ENCODE measurements at places on chromosomes 12 and 14. TPM values are rescaled to one million over a fixed set of nuclear protein-coding genes. Genes with fewer than 3 reads are reported as not detected.
A peak's percentile ranks its signal among the peaks of the same experiment; 100 is the strongest.

Gene GDF3
- total RNA-seq = 0.26 TPM

- peak; percentile 24 for DNase-seq
Observed at GRCh38 chr12:27779416-27779919, 565 bp upstream of the KLHL42 start.

DNA sequence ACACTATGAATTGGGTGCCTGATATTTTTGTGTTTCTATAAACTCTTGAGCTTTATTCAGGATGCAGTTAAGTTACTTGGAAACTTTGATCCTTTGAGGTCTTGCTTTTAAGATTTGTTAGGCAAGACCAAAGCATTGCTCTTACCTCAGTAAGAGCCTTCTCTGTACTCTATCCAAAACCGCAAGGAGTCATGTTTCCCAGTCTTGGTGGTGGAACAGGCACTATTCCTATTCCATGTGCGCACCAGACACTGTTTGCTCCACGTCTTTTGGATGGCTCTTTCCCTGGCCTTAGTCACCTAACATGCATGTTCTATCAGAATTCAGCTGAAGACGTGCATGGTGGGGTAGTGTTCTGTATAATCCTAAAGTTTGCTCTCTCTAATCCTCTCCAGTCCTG lies 23.5 kb downstream of the CSRP2 start:
- no peak for DNase-seq

GRCh38 chr12:70543444-70543843 lies 93.8 kb downstream of the PTPRB start:
- DNase-seq = no peak

- DNase-seq = peak; percentile 39
Observed at GRCh38 chr14:22915886-22916521, 2.9 kb downstream of the RBM23 start.

GRCh38 chr12:95118138-95118787 lies 44.8 kb upstream of the NR2C1 start:
- no peak for DNase-seq

DNA sequence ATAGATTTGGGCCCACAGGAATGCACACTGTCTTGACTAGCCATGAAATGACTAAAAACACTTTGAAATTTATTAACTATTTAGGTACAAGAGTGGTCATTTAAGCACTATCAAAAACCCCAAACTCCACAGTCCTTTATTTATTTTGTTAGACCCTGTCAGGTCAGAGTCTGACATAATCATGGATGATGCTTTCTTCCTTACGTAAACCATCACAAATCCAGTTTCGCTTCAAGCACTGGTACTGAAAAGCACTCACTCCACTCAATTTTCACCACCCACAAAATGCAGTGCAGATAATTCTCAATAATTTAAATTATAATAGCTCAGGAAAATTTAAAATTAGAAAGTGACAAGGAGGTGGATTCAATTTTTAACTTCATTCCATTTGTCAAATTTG lies 25.8 kb downstream of the PPP2R5E start:
- no peak for DNase-seq

GRCh38 chr14:72605921-72606220 lies 288.0 kb downstream of the DPF3 start:
- no peak for DNase-seq

DNA sequence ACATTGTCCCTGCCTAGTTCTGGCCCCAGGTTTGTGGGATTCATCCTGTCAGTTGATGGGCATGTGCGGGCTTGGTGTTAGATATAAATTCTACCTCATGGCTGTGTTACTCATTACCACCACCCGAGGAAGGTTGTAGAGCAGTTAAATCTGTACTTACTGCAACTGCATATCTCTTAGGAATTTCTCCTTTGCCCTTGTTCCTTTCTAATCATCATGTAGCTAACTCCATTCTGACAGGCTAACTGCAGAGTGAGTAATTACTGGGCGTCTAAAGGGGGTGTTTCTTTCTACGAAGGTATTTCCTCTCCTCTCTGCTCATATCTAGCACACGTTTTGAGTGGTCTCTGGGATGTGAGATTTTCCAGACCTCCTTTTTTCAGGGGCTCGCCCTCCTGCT lies 1076.7 kb downstream of the TMTC2 start:
- DNase-seq = no peak

DNA sequence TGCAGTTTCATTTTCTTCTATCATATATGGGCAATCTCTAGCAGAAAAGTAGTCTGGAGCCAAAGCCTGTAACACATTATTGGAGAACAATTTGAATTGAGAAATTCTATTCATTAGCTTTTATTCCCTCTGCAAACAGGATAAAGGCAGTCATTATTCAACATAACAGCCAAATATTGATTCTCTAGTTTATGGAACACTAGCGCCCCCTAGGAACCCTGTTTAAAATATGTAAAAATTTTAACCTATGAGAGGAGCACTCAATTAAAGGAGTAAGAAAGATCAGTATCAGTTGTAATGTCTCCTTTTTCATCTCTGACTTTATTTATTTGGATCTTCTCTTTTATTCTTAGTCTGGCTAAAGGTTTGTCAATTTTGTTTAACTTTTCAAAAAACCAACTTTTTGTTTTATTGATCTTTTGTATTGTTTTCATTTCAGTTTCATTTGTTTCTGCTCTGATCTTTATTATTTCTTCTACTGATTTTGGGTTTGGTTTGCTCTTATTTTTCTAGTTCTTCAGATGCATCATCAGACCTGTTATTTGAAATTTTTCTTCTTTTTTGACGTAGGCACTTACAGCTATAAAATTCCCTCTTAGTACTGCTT lies 4.8 kb upstream of the LMNTD1 start:
- no peak for DNase-seq

Gene RNASE7
- total RNA-seq = not detected

- DNase-seq = no peak
Observed at GRCh38 chr12:53978477-53979356, 4.0 kb upstream of the HOTAIR start.

GRCh38 chr12:63909746-63910145 lies 65.2 kb downstream of the SRGAP1 start:
- DNase-seq = no peak

Gene EIF2B2
- 27.8 TPM for total RNA-seq

- no peak for DNase-seq
Observed at GRCh38 chr12:3432176-3432742, 58.7 kb upstream of the PRMT8 start.

Gene ALG10
- 6.0 TPM for total RNA-seq

Gene SPIC
- total RNA-seq = not detected

- no peak for DNase-seq
Observed at GRCh38 chr12:41510470-41510869, 322.4 kb downstream of the PDZRN4 start.

GRCh38 chr12:116472193-116472592 lies 87.0 kb upstream of the MAP1LC3B2 start:
- DNase-seq = no peak

DNA sequence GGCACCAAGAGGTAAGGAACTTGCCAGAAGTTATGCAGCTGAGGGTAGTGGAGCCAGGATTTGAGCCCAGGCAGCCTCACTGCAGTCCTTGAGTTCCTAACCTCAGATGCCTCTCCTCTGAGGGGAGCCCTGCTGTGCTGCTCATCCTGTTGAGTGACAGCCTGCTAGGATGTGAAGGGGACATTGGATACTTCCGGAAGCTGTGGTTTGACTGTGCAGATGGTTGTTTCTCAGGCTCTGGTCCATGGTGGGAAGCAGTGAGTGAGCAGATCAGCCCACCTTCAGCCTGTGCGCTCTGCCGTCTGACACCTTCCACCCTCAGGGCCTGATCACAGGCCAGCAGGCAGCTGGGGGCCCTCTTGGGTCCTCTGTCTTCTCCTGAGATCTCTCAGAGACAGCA lies 253.2 kb downstream of the CACNA1C start:
- DNase-seq = no peak

Gene SPTB
- total RNA-seq = 58.2 TPM

DNA sequence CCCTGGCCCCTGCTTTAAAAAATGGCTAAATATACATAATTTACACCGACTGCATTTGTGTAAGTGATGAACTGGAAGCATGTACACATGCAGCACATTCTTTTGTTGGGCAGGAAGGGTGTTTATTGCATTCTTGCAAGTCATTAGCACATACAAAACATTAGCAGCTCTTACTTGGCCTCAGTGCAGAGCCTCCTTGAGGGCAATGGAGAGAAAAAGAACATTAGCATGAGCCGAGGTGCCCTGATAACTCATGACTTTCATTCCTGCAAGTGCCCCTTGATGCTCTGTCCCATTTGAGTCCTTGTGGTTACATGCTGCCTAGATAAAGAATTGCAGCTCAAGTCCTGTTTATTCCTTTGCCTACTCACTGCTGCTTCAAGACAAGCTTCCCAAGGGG lies 61.9 kb downstream of the PAX9 start:
- DNase-seq = no peak

GRCh38 chr14:82420871-82421270 lies 887.2 kb upstream of the SEL1L start:
- DNase-seq = no peak

DNA sequence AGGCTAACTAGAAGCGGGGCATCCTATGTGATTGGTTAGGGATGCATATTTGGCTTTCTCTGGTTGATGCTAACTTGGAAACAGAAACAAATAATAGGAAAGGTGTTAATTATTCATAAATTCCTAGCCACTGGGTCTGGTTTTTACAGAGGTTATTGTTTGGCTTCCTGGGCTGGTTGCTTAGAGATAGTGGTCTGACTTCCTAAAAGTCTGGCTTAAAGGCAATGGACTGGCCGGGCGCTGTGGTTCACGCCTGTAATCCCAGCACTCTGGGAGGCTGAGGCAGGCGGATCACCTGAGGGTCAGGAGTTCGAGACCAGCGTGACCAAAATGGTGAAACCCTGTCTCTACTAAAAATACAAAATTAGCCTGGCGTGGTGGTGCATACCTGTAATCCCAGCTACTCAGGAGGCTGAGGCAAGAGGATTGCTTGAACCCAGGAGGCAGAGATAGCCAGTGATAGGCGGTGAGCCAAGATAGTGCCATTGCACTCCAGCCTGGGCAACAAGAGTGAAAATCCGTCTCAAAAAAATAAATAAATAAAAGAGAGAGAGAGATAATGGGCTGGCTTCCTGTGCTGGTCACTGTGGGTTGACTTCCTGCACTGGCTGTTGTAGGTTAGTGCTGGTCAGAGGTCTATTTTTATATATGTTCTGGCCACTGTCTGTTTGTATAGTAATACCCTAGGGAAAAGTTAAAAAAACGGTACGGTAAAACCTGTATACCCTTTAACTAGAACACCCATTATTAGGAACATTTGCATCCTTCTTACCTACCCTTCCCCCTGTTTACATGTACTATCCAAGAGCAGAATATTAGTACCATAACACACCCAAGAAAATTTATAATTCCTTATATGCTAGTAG lies 24.1 kb downstream of the OR6S1 start:
- DNase-seq = no peak

Gene CCDC38
- total RNA-seq = 0.24 TPM

DNA sequence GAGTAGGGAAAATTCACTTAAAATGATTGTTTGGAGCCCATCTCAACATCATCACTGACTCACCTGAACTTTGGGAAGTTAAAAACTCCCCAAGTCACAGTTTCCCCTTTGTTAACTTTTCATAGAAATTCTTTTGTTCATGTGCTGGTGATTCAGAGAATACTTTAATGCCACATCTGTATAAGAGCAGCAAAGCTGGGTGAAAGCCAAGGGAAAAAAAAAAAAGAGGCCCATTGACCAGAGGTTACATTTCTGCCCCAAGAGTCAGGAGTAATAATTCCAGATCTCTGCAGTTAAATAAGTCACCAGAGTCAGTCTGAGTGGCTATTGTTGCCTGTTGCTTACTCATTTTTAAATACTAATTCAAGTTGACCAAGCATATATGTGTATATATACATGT lies 136.4 kb upstream of the LGR5 start:
- DNase-seq = no peak

GRCh38 chr14:73717711-73718417 lies 3.7 kb upstream of the PNMA1 start:
- DNase-seq = no peak

- no peak for DNase-seq
Observed at GRCh38 chr12:14366209-14367039, 942 bp downstream of the ATF7IP start.

Gene PTGDR
- 0.85 TPM for total RNA-seq

Gene GAS2L3
- total RNA-seq = 4.0 TPM

- DNase-seq = no peak
Observed at GRCh38 chr12:87848248-87848868, 180.8 kb downstream of the C12orf50 start.

DNA sequence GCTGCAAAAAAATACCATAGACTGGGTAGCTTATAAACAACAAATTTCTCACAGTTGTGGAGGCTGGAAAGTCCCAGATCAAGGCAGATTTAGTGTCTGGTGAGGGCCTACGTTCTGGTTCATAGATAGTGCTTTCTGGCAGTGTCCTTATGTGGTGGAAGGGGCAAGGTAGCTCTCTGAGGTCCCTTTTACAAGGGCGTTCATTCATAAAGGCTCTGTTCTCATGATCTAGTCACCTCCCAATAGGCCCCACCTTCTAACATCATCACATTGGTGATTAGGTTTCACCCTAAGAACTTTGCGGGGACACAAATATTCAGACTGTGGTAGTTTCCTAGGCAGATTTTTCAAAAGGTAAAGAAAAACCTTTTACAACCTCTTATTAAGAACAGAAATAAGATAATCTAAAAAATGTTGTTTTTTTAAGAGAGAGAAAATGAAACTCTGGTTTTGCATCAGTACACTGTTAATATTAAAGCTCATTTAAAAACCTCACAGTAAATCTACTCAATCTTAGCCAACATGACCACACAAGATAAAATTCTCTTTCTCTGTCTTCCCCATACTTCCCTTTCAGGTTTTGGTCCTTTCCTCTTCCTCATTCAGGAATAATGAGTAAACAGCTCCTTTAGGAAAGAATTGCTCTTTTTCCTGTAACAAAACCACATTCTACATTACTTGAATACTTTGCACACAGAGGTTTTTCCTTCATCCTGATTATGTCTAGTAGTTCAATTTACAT lies 117.5 kb downstream of the UNC79 start:
- no peak for DNase-seq

Gene CLEC9A
- not detected for total RNA-seq

DNA sequence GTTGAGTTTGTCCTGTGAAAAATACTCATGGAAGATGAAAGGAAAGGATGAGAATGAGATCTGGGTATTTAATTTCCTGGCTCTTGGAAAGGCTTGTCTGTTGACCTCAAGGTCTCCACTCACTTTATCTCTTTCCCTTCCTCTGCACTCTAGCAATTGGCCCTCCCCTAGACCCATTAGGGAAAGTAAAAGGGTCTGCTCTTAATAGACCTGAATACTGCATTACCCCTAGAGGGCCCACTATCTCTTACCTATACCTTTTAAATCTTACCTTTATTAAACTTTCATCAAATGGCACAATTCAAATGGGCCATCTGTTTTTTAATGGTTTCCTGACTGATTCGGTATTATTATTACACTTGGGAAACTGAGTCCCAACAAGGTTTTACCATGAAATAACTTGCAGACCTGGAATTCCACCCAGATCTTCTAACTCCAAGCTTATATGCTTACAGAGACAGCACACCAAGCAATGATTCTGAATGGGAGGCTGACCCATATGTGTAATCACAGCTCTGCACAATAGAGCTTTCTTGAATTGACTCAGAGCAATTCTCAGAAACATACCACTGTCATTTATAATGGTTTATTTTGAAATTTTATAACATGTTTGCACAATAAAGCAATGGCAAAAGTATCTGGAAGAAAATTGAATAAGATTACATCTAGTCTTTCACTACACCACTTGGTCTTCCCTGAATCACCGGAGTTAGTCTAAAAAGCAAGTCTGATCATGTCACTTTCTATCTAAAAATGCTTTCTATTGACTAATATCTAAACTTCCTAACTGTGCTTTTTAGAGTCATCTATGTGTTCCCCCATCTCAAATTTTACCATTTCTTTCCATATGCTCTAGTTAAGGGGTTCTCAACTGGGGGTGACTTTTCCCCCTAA lies 618.5 kb downstream of the NRXN3 start:
- DNase-seq = no peak

Gene FOXN4
- total RNA-seq = not detected

GRCh38 chr12:51677284-51677968 lies 86.4 kb downstream of the SCN8A start:
- DNase-seq = no peak

All from left cardiac atrium (tissue), 4 donors.